ENCODE measurements at places on chromosomes 1 and 21.

DNA sequence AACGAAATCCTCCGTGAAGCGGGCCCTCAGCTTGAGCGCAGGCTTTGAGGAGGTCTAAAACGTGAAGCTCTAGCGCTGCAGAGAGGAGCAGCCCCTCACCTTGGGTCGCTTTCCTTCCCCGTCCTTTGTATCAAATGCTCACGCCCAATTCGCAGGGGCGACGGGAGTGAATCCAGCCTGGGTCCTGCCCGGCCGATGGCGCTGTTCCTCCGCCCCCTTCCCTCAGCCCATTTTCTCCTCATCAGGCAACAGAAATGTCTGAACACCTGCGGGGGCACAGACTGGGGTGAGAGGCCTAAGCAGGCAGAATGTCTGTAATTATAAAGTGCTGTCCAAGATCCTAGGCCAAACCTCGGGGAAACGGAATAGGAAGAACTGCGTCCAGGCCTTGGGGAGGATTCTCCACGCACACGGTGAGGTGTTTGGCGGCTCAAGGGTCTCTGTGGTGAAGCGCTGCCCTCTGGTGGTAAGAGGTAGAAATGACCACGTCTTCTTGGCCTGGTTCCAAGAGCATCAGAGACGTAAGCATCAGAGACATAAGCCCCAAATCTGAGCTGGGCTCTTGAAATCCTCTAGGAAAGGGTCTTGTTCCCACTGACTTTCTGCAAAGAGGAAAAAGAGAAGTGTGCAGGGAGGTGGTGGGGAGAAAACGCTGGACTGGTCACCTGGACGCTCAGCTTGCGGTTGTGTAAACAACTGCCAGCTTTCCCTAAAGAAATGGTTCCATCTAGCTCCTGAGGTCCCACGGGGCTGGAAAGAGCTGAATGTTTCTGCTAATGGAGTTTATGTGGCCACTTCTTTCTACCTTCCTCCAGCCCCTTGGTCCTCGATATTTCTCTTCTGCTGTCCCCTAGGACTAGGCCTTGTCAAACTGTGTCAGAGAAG is 92.1 kb upstream of the CD53 start:
- peak; percentile 76 for DNase-seq

DNA sequence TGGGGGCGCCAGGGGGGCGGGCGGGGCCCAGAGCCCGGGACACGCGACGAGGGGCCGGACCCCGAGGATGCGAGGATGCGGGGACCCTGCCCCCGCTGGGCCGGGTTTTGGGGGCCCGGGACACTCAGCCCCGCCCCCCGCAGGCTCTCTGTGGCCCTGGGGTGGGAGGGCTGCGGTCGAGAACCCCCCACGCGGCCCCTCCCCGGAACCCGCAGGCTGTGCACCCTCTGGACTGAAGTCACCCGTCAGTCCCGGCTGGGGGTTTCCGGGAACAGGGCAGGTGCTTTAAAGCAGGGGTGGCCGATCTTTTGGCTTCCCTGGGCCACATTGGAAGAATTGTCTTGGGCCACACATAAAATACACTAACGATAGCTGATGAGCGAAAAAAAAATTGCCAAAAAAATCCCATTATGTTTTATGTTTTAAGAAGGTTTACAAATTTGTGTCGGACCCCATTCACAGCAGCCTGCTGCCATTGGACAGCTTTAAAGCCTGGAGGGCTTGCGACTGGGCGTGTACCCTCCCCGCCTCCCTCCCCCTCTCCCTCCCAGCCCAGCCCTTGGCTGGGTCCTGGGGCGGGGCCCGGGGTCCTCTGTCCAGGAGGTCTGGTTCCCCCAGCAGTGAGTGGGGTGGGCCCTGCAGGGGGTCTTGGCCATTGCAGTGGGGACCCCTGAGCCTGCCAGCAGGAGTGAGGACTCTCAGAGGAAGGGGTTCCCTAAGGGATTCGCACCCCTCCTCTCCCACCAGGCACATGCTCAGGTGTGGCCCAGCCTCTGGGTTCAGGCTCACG is 21.6 kb upstream of the C1orf159 start:
- no peak for DNase-seq

GRCh38 chr1:157050836-157051235 is 5.3 kb upstream of the ARHGEF11 start:
- DNase-seq: no peak

DNA sequence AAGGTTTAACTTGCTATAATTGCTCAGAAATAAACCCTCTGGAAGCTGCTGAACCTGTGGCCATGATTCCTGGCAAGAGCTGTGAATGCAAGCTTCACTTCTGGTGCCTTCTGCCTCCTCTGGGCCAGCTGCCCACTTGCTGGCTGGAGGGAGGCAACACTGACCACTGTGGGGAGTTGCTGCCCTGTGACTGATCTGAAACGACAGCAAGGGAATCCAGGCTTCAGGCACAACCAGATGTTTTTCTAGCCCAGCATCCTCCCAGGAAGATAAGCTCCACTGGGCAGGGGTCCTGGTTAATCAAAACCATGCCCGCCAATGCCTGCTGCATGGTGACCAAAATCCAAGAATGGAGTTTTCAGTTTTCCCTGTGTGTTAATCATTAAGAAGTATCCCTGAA is 180.0 kb upstream of the HMGB4 start:
- DNase-seq: no peak

- DNase-seq: no peak
Measured at GRCh38 chr1:235817101-235817728, 49.5 kb downstream of the LYST start.

GRCh38 chr1:151970128-151970527 is 23.5 kb downstream of the S100A10 start:
- DNase-seq: no peak

DNA sequence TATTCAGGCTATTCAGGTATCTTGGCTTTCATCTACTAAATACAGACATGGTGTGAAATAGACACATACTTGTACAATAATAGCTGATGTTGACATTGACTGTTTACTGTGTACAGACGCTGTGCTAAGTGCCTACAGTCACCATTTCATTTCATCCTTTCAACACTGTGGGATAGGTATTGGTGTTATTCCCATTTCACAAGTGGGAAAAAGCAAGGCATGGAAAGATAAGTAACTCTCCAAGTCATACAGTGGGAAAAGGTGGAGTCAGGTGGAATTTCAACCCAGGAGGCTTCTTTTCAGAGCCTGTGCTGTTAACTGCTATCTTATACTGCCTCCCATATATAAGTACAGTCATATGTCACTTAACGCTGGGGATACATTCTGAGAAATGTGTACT is 49.6 kb upstream of the ATP1A1 start:
- DNase-seq: no peak

- no peak for DNase-seq
Measured at GRCh38 chr1:244647819-244648218, 5.1 kb upstream of the DESI2 start.

- no peak for DNase-seq
Measured at GRCh38 chr21:39065917-39066316, 117.3 kb downstream of the PSMG1 start.

DNA sequence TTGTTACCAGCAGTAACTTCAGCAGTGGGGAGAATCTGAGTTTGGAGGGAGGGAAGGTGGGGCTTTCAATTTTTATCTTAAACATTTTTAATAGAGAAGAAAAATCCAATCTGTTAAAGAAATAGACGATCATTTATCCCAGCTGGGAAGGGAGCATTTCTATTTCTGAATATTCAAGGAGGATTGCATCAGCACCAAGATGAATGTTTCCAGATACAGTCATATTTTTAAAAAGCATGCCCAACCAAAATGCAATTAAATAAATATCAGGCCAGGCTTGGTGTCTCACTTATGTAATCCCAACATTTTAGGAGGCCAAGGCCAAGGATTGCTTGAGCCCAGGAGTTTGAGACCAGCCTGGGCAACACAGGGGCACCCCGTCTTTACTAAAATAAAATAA is 1.7 kb upstream of the ATP1A4 start:
- peak; percentile 26 for DNase-seq

GRCh38 chr1:27593678-27594563 is 10.0 kb downstream of the AHDC1 start:
- DNase-seq: no peak

DNA sequence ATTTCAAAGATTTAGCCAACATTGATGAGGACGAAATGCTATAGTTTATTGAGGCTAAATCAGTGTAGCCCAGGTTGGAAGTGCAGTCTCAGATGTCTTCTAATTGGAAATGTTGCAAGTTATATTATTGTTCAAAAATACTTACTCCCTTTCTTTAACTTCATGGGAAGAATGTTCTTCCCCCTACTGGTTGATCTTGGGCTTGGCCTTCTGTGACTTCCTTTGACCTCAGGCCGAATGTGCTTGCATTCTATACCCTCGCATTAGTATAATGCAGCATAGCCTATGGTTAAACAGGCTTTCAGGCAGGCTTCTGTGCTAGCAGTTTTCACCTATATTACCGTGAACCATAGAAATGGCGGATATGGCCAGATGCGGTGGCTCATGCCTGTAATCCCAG is 77.3 kb downstream of the RPE65 start:
- DNase-seq: no peak

DNA sequence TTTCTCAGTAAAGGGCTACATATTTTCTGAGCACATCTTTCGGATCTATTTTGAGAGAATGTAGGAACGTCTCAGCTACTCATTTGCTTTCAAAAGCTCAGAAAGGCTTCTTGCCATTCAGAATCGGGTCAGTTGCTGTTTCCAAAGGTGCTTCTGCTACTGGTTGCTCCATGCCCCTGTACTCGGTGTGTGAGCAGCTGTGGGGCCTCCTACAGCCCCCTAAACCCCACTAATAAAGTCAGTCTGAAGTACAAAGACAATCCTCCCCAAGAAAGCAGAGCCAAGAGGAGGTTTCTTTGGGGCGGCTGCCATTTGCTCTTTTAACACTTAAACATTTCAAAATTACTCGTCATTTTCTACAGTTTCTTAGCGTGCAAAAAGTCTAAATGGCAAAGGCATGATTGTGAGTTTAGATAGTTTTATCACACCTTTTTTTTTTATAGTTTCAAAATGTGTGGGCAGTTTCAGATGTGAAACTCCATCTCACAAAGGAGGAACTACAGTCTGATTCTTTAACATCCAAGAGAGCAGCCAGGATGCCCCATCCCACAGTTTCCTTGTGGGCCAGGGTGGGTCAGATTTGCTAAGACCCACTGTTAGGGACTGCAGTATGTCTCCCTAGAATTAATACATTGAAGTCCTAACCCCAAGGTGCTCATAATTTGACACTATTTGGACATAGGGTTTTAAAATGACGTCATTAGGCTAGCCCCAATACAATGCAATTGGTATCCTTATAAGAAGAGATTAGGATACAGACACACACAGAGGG is 4.1 kb downstream of the RUNX1 start:
- DNase-seq: no peak

GRCh38 chr1:110364221-110364620 is 25.0 kb downstream of the RBM15 start:
- no peak for DNase-seq

GRCh38 chr1:114026797-114027196 is 47.5 kb downstream of the OLFML3 start:
- DNase-seq: no peak

- DNase-seq: peak; percentile 84
Measured at GRCh38 chr1:12658531-12659453, 14.9 kb downstream of the AADACL4 start.

GRCh38 chr1:41620365-41621169 is 136.1 kb upstream of the EDN2 start:
- DNase-seq: no peak

DNA sequence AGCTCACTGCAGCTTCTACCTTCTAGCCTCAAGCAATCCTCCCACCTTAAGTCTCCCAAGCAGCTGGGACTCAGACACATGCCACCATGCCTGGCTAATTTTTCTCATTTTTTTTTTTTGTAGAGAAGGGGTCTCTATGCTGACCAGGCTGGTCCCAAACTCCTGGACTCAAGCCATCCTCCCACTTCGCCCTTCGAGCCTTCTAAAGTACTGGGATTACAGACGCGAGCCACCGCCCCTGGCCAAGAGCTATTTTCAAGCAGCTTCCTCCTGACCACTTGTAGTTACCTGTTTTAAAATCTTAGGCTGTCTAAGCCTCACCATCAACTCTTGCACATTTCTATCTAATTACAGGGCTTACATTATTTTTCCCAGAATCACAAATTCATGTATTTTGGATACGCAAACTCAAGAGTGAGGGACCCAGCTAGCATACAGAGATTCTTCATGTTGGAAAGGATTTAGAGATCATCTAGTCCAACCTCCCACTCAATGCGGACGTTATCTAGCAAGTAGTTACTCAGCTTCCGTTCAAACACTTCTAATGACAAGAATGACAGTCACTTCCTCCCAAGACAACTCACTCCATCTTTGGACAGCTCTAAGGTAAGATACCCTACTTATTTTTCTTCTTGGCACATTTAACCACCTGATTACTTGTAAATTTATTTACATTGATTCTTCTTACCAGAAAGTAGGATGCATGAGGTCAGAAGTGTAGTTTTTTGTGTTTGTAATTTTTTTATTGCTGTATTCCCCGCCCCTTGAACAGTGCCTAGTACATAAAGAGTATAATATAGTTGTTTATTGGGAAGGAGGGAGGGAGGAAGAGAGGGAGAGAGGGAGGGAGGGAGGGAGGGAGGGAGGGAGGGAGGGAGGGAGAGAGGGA is 65.4 kb downstream of the LUZP1 start:
- DNase-seq: peak; percentile 75

GRCh38 chr21:36883532-36884486 is 82.7 kb downstream of the HLCS start:
- peak; percentile 23 for DNase-seq

- peak; percentile 90 for DNase-seq
Measured at GRCh38 chr1:156689035-156689952, 12.1 kb upstream of the NES start.

DNA sequence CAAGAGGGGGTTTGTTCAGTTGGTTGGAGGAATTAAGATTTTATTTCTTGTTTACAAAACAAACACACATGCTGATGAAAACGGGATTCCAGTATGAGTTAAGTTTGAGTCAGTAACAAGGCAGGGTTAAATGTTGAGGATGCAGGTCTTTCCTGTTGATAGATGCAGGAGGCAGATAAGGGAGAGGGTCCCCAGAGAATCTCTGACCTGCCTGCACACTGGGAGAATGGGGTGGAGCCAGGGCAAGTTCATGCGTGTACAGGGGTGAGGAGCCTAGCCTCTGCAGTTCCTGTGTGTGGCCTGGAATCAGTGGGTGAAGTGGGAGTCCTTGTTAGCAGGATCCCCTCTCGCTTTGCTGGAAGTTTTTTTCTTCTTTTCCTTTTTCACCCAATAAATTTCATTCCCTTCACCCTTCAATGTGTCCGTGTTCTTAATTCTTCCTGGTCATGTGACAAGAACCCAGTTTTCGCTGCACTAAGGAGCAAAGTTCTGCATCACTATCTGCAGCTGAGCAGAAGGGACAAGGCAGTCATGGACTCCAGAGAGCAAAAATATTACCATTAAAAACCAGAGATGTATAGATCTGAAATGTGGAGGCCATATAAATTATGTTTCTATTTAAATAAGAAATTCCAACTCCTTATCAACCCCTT is 69.9 kb upstream of the MARK1 start:
- no peak for DNase-seq

DNA sequence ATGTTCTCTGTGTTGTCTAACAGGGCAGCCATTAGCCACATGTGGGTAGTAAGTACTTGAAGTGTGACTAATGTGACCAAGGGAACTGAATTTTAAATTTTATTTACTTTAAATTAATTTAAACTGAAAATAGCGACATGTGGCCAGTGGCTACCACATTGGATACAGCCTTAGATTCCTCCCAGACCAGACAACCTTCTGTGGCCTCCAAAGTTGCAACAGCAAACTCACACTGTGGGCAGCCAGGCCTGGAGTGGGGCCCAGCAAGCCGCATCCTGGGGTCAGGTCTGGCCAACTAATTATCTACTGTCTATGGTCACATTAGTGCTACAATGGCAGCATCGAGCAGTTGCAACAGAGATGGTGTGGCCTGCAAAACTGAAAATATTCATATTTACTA is 11.7 kb downstream of the EIF2D start:
- no peak for DNase-seq

All from ELR (cell line).